ENCODE measurements at places on chromosomes 1 and 21. TPM values are rescaled to one million over a fixed set of nuclear protein-coding genes. Genes with fewer than 3 reads are reported as not detected.
A peak's percentile ranks its signal among the peaks of the same experiment; 100 is the strongest.

GRCh38 chr1:19091196-19091953 lies 118.7 kb downstream of the UBR4 start:
- DNase-seq: no peak

- DNase-seq: peak; percentile 54
Measured at GRCh38 chr1:93907718-93908117, 1.5 kb downstream of the GCLM start.

DNA sequence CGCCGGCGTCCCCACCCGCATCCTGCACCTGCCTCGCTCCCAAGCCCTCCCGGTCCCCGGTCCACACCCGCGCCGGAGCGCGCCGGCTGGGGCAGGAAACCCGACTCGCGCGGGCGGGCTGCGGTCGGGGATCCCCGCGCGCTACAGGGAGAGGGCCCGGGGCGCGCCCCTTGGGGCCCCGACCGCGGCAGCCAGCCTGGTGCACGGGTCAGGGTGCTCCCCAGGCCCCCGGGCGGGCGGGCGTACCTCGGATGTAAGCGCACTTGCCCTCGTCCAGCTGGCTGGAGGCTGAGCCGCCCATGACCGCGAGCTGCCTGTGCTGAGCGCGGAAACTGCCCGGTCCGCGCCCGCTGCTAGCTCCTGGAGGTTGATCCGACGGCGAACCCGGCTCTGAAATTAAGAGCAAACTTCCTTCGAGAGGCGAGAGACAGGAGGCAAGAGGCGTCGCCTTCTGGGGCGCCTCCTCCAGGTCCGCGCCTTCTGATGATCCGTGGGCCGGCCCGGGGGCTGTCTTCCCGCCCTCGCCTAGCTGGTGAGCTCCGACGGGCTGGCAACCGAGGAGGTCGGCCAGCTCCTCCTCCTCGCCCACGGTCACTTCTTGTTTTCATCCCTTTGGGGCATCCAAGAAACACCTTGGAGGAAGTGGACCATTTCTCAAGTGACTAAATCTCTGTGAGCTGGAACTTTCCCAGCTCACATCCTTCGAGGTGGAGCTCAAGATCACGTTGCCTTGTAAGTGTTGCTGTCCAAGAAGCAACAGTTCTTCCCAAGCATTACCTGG lies at the start of gene NIBAN1:
TSS of gene NIBAN1 (minus strand) at position 453 of the 781 bp plus-strand sequence. CDS start at position 301, 152 bp downstream.
- peak; percentile 55 for DNase-seq

DNA sequence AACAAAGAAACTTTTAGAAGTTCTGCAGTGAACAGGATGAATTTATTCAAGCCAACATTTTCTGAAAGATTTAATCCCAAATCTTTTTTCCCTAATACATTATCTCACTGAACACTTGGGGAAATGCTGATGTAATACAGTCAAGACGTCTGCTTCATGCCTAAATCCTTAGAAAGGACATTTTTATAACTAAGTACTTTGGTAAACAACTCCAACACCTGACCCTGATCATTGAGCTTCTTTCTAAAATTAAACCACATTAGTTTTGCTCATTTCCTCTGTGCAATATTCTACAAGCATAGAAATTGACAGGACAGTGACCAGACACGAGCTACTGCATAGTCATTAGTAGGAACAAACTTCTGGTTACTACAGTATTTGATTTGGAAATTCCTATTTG lies 183.5 kb downstream of the TPR start:
- DNase-seq: no peak

GRCh38 chr1:181140891-181141290 lies 52.4 kb downstream of the IER5 start:
- no peak for DNase-seq

- DNase-seq: no peak
Measured at GRCh38 chr1:72526926-72527325, 244.6 kb upstream of the NEGR1 start.

GRCh38 chr1:42866549-42866948 lies 20.1 kb downstream of the ZNF691 start:
- no peak for DNase-seq

- peak; percentile 95 for DNase-seq
Measured at GRCh38 chr1:53945433-53946251, at the start of gene IFT25. Gene IFT25 (minus strand): TSS chr1:53945699. CDS start chr1:53940082, 5,617 bp downstream.

DNA sequence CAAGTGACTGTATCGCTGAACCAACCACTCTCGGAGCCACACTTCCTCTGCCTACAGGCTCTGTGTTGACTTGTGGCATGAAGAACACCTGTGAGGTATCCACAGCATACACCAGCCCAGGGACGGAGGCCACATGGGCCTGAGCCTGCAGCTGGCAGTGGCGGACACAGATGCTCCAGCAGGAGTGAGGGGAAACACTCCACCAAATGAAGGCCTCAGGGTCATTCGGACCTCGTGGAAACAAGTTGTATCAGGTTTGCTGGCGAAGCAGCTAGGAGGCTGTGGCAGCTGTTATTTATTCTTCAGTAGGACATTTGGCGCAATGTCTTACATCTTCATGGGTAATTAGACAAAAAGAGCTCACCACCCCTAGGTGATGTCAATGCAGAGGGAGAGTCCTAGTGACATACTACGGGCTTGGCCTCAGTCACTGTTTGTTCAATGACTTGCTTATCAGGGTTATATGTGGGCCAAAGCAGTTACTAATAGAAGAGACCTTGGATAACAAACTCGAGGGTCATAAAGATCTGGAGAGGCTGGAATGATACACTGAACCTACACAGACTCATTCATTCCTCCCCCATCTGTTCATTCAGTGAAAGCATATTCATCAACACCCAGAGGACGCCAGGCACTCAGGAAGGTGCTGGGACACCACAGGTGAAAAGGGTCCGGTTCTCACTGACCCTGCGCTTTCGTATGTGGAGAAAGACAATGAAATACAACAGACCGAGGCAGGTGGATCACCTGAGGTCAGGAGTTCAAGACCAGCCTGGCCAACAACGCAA lies 11.6 kb upstream of the ETS2 start:
- DNase-seq: peak; percentile 72

GRCh38 chr1:238469146-238469631 lies 578.5 kb upstream of the ZP4 start:
- DNase-seq: no peak

- peak; percentile 60 for DNase-seq
Measured at GRCh38 chr1:192809307-192810252, 741 bp downstream of the RGS2 start.

- no peak for DNase-seq
Measured at GRCh38 chr1:7967651-7968050, 6.1 kb downstream of the PARK7 start.

GRCh38 chr21:43354666-43355065 lies 72.3 kb downstream of the SIK1 start:
- DNase-seq: no peak

DNA sequence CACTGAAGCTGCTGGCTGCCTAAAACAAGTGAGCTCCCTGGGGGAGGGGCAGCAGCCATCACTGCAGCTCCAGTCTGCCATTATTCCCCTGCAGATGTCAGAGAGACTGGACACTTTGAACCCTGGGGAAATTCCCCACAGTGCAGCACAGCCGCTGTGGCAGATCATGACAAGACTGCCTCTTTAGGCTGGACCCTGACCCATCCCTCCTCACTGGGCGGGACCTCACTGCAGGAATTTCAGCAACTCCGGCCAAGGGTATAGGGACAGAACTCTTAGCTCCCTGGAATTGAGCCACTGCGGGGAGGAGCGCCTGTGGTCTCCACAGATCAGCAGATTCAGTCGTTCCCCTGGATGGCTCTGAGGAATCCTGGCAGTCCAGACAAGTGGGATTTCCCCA lies 964.6 kb downstream of the BRINP3 start:
- DNase-seq: no peak

DNA sequence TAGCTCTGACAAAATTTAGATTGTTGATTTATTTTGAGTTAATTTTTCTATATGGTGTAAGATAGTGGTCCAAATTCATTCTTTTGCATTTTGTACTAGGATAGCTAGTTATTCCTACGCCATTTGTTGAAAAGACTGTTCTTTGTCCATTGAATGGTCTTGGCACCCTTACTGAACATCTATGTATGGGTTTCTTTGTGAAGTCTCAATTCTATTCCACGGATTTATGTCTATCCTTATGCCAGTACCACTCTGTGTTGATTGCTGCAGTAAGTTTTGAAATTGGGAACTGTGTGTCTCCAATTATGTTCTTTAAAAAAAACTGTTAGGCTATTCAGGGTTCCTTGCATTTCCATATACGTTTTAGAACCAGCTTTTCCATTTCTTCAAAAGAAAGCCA lies 145.7 kb downstream of the ZNF644 start:
- no peak for DNase-seq

DNA sequence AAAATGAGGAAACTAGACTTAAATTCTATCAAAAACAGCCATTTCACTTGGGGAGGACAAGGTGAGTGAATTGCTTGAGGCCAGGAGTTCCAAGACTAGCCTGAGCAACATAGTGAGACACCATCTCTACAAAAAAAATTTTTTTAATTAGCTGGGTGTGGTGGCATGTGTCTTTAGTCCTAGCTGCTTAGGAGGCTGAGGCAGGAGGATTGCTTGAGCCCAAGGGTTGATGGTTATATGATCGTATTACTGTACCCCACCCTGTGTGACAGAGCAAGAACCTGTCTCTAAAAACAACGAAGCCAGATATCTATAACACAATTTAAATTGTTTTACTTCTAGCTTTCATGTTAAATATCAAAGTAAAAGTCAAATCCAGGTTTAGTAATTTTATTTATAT lies 126.1 kb upstream of the HP1BP3 start:
- DNase-seq: no peak

DNA sequence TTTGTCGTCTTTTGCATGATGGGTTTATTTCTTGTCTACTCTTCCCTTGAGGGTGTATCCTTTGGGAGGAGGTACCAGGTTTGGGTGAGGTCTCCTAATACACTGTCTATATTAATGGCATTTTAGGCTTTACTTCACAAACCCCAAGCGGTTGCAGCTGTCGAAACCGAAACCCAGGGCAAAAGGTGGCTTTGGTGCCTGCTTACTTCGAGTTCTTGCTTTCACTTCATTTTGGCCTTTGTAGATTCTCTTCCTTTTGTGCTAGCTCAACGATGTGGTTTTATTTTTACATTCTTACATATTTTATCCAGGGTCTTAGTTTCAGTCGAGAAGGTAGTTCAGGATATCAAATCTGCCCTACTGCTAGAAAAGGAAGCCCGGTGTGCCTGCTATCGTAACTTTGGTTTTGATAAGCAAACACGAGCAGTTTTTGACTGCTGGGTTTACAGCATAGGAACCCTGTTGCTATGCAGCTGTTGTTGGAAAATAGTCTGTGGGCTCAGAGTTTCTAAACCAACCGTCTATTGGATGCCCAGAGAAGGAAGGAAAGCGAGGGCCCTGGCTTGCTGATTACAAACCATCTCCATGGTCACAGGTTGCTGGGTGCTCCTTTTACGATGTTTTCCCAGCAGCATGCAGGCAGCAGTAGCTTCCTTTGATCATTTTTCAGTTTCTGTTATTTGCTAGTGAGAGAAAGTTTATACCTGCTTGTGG lies 9.8 kb upstream of the TSPAN2 start:
- DNase-seq: peak; percentile 82

GRCh38 chr1:217524787-217525520 lies 105.9 kb downstream of the GPATCH2 start:
- DNase-seq: peak; percentile 25

- no peak for DNase-seq
Measured at GRCh38 chr1:6462412-6463119, 3.4 kb downstream of the TNFRSF25 start.

DNA sequence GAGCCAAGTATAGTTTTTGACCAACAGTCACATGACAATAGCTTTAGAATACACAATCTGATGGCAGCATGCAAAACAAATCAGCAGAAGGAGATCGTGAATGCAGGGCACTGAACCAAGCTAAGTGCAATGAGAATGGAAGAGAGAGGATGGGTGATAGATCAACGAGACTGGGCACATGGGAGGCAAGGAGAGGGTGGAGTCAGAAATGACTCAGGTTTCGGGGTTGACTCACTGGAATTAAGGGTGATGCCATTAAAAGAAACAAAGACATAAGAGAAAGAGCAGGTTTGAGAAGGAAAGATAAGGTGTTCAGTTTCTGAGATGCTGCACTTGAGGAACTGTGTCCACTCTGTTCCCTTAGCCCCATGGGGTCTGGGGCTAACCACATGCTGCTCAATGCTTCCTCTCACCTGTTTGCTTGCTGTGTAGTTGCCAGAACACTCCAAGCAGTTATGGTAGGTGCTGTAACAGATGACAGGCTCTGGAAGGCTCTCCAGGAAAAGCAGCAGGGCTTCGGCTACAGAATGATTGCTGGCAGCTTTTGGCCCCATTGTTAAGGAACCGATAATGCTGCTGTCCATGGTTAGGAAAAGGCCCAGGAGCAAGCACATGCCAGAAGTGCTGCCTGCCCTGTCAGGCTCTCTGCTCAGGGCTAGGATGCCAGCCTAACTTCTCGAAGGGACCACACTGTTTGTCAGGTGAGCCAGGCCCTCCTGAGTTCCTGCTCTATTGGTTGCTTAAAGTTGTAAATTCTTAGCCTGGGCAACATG lies 6.1 kb upstream of the MTF1 start:
- DNase-seq: peak; percentile 73

GRCh38 chr1:118783095-118783758 lies 204.9 kb downstream of the TBX15 start:
- peak; percentile 14 for DNase-seq

GRCh38 chr1:26358411-26359384 lies 4.8 kb upstream of the CRYBG2 start:
- peak; percentile 77 for DNase-seq

Gene RAB25
- 18.1 TPM for total RNA-seq

Gene NKAIN1
- total RNA-seq: 0.18 TPM

Gene ZBED6
- 12.9 TPM for total RNA-seq

Gene ZCCHC17
- 34.7 TPM for total RNA-seq

Gene KRTAP21-2
- not detected for total RNA-seq

Gene PPM1J
- total RNA-seq: 1.4 TPM

Gene AK5
- 3.4 TPM for total RNA-seq

Gene MARK1
- 0.40 TPM for total RNA-seq

Gene RHOU
- total RNA-seq: 0.17 TPM

Gene TMOD4
- 1.8 TPM for total RNA-seq

Gene ARPC5
- total RNA-seq: 60.0 TPM

Gene HEYL
- total RNA-seq: 0.12 TPM

Gene CELA3B
- not detected for total RNA-seq

Gene ETV3L
- not detected for total RNA-seq

Gene SYT2
- total RNA-seq: not detected

Gene CD5L
- not detected for total RNA-seq

Gene ANKRD65
- total RNA-seq: 0.18 TPM
